Stimulated activated CD8-positive, alpha-beta memory T cell treated with anti-CD3 and anti-CD28 coated beads, Interleukin-12 subunit alpha, Interleukin-12 subunit beta, amount 100 ng/mL, for 4 hours (primary cell): ENCODE measurements at places on chromosomes 7 and 10.

- no peak for DNase-seq
Observed at GRCh38 chr7:10075866-10076265, 897.8 kb upstream of the PHF14 start.

- DNase-seq, result no peak
Observed at GRCh38 chr7:127666602-127667001, 14.6 kb downstream of the SND1 start.

GRCh38 chr7:127894588-127894987 is 136.6 kb downstream of the LRRC4 start:
- no peak for DNase-seq

GRCh38 chr7:155378959-155379871 is 78.7 kb upstream of the EN2 start:
- DNase-seq, result no peak

GRCh38 chr10:75484717-75485116 is 53.3 kb downstream of the LRMDA start:
- DNase-seq, result no peak

DNA sequence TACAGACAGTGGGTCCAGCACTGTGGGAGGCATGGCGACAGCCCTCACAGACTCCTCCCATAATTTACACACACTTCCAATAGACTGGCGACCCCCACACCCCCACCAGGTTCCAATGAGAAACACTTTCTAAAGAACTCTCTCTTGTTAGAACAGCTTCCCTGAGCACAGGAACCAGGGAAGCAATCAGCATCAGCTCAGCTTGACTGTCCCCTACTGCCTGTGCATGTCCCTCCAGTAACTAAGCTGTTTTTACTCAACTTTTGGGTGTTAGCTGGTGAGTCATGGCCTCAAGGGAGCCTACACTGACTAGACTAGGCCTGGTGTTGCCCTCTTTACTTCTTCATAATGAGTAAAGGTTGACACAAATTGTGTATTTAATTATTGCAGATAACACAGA is 32.6 kb upstream of the HERPUD2 start:
- no peak for DNase-seq

GRCh38 chr10:114682532-114682931 is 24.5 kb upstream of the ABLIM1 start:
- DNase-seq, result no peak

DNA sequence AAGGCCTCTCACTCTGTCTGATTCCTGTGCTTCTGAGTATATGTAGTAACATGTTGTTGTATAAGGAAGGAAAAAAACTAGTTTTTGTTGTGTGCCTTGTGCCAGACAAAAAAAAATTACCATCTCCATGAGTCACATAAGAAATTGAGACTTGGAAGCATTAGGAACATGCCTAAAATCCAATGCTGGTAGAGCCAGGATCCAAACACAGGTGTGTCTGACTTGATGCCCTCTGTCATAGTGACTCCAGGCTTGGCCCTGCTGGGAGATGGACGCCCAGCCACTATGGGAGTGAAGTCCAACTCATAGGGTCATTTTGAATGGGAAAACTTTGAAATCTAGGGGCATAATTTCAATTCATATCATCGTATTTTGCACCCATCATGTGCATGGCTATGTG is 38.0 kb downstream of the PYROXD2 start:
- no peak for DNase-seq

GRCh38 chr10:7593063-7593462 is 73.7 kb downstream of the ITIH5 start:
- DNase-seq, result no peak

GRCh38 chr7:139656387-139656786 is 121.4 kb downstream of the HIPK2 start:
- no peak for DNase-seq

- DNase-seq, result peak; percentile 24
Observed at GRCh38 chr7:92641921-92642511, 51.8 kb upstream of the FAM133B start.

DNA sequence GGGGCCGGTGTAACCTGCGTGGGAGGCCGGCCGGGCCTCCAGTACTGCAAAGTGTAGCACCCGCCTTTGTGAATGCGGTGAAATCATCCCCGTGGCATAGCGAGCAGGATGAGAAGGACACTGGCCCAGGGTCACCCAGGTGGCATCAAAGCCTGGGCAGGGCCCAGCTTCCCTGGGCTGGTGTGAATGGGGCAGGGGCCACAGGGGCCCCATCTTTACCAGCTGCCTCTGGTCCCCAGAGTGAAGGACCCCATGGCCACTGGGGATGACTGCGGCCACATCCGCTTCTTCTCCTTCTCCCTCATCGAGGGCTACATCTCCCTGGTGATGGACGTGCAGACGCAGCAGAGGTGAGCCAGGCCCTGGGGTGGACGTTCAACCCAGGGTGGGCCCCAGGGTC is 53.8 kb downstream of the RCC1L start:
- no peak for DNase-seq

- no peak for DNase-seq
Observed at GRCh38 chr10:15378569-15378968, 7.5 kb upstream of the FAM171A1 start.

- DNase-seq, result no peak
Observed at GRCh38 chr7:28509251-28510025, 97.1 kb downstream of the CREB5 start.

- no peak for DNase-seq
Observed at GRCh38 chr7:37815671-37816371, 32.6 kb upstream of the NME8 start.

DNA sequence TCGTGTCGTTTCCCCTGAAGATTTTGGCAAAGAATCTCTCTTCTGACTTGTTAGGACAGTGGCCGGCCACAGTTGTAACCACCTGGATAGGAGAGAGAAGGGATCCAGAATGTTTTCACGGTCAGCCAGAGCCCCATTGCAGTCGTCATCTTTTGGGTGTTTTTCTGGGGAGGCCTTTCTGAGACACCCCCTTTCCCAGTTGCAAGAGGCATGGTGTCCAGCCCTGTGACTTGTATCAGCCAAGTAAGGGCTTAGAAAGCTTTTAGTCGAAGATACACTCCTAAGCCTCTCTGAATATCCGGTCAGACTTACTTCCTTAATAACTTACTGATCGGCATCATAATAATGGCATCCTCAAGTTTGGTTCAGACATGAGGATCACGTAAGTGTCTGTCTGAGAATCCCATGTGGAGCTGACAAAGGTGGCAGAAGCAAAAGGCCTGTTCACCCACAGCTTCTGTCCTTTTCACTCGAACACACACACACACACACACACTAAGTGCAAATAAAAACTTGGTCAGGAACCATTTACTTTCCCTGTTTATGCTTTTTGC is 435.7 kb upstream of the GALNT17 start:
- no peak for DNase-seq

DNA sequence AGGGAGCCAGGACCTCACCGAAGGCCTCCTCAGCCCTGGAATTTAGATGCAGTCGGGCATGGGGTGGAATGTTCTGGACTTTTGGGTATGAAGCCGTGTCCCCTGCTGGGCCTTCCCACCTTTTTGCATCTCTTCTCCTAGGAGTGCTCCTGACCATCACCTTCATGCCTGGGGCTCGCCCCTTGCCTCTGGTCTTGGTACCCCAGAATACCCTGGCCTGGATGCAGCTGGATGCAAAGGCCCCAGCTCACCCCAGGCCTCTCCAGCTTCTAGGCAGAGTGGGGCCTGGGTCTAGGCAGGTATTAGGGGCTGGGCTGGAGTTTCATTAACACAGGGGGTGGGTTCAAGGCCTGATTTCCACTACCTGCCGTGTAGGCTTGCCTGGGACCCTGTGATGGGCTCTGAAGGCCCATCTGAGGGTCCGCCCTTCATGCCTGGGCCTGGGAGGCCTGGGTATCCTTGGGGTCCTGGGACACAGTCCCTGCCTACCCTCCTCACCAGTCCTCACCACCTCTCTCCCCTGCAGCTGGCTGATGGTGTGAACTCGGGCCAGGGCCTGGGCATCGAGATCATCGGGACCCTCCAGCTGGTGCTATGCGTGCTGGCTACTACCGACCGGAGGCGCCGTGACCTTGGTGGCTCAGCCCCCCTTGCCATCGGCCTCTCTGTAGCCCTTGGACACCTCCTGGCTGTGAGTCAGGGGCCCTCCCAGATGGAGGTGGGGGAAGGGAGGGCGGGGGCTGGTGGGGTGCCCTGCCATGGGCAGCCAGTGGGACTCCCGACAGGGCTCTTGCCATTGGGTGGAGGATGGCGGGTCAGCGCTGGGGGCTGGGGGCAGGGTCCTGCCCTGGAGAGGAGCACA is 10.1 kb downstream of the AQP1 start:
- no peak for DNase-seq

DNA sequence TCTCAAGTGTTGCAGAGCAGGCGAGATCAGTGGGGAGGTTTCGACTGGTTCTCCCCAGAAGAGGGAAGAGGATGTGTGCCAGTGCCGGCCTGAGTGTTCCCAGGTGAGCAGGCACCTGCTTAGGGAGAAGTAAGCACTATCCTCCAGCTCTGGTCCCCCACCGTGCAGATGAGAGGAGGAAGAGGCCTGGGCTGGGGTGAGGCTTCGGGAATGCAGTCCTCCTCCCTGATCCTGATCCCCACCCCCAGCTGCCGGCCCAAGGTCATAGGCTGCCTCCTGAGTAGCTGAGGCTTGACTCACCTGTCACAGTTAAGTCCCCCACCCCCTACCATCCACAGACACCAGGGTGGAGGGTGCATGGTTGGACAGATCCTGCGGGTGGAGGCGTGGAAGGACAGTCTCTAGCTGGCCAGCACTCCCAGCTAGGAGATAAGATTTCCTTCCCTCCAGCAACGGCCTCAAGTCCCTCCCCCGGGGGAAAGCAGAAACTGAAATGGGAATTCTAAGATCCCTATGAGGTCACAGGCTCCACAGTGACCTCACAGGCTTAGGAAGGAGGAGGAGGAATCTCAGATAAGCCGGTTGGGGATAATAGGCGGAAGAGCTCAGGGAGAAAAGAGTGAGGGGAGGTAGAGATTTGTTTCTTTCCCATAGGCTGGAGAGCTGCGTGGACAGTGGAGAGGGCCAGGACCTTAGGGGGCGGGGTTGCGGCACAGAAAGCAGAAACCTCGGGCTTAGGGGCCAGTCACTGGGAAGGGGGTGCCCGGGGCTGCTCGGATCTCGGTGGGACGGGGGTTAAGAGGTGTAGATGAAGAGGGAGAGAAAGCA is 1.0 kb downstream of the LRCH4 start:
- no peak for DNase-seq

DNA sequence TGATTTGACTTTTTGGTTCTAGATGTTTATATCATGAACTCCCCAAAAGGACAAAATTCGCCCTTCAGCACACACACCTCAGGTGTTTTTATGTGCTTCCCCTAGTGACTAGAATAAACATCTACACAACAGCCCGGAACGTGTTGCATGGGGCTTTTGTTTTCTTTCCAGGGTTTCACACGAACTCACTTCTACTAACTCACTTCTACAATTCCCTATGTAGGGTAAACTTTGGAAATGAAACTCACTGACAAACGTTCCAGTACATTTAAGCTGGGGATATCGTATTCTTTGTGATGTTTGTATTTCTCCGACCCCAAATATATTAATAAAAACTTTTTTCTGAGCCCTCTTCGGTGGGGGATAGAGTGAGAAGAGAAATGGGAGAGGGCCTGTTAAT is 1.4 kb downstream of the TRA2A start:
- no peak for DNase-seq

DNA sequence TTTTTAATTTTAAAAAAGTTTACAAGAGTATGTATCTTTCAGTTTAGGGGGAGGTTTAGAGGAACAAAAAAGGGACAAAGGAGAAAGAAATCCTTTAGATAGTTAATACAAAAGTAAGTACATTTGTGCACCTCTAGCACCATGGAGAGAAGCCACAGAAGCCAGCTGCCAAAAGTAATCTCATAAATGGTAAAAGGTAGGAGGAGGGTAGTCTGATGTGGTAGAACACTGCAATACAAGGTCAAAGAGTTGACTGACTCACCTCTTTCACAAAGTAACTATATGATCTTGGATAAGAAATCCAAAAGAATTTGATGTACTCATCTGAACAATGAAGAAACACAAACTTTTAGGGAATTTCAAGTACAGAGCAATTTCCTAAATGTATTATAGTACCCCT is 68.1 kb downstream of the CNOT4 start:
- DNase-seq, result no peak

- DNase-seq, result no peak
Observed at GRCh38 chr7:156558198-156558597, 82.4 kb upstream of the RNF32 start.

DNA sequence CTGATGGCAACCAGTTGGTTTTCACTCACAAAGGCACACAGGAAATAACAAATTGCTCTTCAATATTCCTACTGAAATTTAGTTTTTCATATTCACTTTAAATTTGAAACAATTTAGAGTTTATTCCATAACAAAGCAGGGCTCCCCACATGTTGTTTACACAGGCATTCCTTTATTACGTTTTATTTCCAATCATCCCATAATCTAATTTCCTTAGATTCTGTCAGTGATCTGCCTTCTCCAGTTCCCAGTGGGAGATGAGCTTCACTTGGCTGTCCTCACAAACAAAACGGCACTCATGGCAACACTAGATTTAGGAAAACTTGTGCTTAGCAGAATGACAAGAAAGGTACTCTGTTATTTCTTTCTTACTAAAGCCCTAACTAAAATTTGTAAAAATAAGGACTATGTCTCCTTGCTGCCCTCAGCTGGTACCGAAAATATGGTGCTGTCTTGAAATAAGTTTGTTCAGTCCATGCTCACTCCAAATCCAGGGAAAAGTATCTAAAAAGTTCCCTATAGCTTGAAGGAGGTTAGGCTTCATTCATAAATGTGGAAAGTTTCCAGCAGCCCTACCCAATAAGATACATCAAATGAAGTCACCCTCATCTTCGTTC is 23.0 kb downstream of the PHYH start:
- DNase-seq, result no peak

DNA sequence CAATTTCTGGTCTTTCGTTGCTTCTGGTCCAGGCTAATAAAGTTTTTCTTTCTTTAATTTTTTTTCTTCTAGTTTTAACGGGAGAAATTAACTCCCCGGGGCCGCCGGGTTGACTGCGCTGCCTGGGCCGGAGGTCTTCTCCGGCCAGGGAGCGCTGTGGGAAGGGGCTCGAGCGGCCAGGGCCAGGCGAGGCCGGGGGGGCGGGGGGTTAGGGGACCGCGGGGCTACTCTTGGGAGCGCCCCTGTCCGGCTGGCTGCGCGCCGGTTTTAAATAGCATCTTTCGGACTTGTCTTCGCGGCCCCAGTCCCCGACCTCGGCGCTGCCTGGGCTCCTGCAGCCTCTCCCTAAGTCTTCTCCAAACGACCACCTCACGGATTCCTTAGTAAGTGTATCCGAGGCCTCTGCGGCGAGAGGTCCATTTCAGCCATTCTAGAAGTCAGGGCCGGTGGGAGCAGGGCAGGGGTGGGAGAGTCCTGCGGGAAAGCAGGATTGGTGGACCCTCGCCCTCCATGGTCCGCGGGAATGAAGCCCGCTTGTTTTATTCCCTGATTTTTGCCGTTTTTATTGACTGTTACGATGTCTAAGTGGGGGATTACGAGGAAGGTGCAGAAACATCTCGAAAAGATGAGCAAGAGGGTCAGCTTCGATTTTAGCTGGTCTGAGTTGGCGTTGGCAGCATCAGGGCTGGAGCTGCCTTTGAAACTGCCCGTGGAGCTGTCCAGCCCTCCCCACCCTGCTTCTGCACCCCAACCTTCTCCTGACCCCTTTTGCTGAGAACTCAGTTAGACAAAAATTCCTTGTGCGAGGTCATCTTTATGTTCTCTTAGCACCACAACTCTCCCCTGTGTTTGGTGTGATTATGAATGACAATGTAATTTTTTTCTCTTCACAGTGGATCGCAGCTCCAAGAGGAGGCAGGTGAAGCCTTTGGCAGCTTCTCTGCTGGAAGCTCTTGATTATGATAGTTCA is 555 bp downstream of the PHF14 start:
- DNase-seq, result no peak
